ENCODE measurements at places on chromosomes 2 and 18. TPM values are rescaled to one million over a fixed set of nuclear protein-coding genes. Genes with fewer than 3 reads are reported as not detected.

FN1 gene
- 18,025 TPM for total RNA-seq

GGCX gene
- total RNA-seq: 52.5 TPM

CDH19 gene
- total RNA-seq: not detected

SYT4 gene
- total RNA-seq: not detected

ST6GAL2 gene
- total RNA-seq: 0.36 TPM

ACKR3 gene
- total RNA-seq: 26.8 TPM

UGT1A7 gene
- not detected for total RNA-seq

IL36RN gene
- total RNA-seq: not detected

C2orf80 gene
- not detected for total RNA-seq

NAT8 gene
- total RNA-seq: not detected

CHRNG gene
- not detected for total RNA-seq

CXCR1 gene
- total RNA-seq: not detected

XIRP2 gene
- not detected for total RNA-seq

MARCO gene
- not detected for total RNA-seq

SLC11A1 gene
- 0.29 TPM for total RNA-seq

RRM2 gene
- total RNA-seq: 7.4 TPM

AQP12B gene
- not detected for total RNA-seq

MFSD2B gene
- 0.36 TPM for total RNA-seq

SPR gene
- total RNA-seq: 17.0 TPM

SIGLEC15 gene
- 8.0 TPM for total RNA-seq

RFX8 gene
- 7.6 TPM for total RNA-seq

SRD5A2 gene
- total RNA-seq: not detected

TDRD15 gene
- total RNA-seq: not detected

GPR17 gene
- total RNA-seq: not detected

COLEC12 gene
- total RNA-seq: 56.9 TPM

PLEKHA3 gene
- total RNA-seq: 7.1 TPM

ARHGEF4 gene
- total RNA-seq: 3.6 TPM

TRIM54 gene
- not detected for total RNA-seq

ASPRV1 gene
- total RNA-seq: 0.29 TPM

MEIS1 gene
- 15.9 TPM for total RNA-seq

MCFD2 gene
- total RNA-seq: 136 TPM

RSAD2 gene
- 0.72 TPM for total RNA-seq

SKA1 gene
- total RNA-seq: 2.9 TPM

SLC25A52 gene
- total RNA-seq: not detected

MRPL53 gene
- total RNA-seq: 23.5 TPM

GALNT13 gene
- 0.36 TPM for total RNA-seq

SERPINB13 gene
- not detected for total RNA-seq

KIF1A gene
- total RNA-seq: under 0.01 TPM

CD226 gene
- 0.36 TPM for total RNA-seq

PPP3R1 gene
- 29.7 TPM for total RNA-seq

SOWAHC gene
- total RNA-seq: 17.7 TPM

LYPD6B gene
- total RNA-seq: 2.9 TPM

GKN1 gene
- 0.29 TPM for total RNA-seq

IFIH1 gene
- 9.1 TPM for total RNA-seq

NAPG gene
- total RNA-seq: 43.9 TPM

GPR148 gene
- not detected for total RNA-seq

COL3A1 gene
- total RNA-seq: 3,160 TPM
